NCI-H460 (cell line): ENCODE measurements at places on chromosomes 4 and X.

- DNase-seq = no peak
These were observed 24.8 kb downstream of the GRXCR1 start for GRCh38 chr4:42917296-42917695.

GRCh38 chr4:21248331-21248730, 548.1 kb downstream of the PACRGL start:
- DNase-seq = no peak

DNA sequence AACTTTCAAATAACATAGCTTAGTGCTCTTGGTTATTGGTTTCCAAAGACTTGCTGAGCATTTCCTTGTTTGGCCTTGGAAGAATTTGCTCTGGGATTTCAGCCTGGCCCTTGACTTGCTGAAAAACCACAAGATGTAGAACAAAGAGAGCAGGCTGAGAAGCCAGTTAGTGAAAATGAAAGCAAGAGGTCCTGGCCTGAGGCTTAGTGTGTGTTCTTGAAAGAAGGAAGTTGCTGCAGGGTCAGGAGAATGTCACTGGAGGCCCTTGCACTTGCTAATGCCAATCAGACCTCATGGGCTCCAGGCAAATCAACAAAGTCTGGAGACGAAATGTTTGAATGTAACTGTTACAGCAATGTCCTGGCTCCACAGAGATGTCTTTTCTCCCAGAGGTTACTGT, 79.4 kb downstream of the SYNPO2 start:
- no peak for DNase-seq

DNA sequence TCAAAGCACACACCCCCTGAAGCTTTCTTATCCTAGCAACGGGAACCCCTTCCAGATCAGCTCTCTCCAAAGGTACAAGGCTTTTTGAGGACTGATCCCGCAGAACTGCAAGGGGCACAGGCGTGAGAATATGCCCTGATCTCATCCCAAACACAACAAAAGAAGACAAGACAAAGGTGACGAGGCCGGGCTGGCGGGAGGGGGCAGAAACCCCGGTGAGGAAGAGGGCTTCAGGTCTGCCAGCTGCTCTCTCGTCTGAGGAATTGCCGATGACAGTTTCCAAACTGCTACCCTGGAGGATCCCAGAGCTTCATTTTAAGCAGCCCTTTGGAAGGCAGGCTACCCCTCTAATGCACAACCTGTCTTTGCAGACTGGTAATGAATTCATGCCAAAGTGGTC, 3.4 kb downstream of the HCFC1 start:
- DNase-seq = no peak

- DNase-seq = no peak
These were observed 331.2 kb downstream of the PAPSS1 start for GRCh38 chr4:107388736-107389274.

GRCh38 chrX:41759817-41760216, 35.8 kb downstream of the GPR82 start:
- peak; percentile 40 for DNase-seq
